ENCODE measurements at places on chromosomes 7 and 10.
A peak's percentile ranks its signal among the peaks of the same experiment; 100 is the strongest.

DNA sequence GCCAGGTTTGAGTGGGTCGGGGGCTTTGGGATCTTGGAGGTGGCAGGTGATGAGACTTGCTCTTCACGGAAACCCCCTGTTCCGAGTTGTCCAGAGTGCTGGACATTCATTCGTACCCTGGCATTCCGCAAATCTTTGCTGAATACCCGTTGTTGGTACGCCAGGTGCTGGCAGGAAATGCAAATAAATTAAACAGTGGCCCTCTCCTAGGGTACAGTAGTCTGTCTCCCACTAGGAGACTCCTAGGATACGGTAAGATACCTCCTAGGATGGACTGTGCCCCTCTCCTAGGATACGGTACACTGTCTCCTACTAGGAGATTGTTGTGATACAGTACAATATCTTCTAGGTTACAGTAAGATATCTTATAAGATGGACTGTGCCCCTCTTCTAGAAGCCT is 544 bp downstream of the SEC23IP start:
- DNase-seq, result no peak

GRCh38 chr7:158406801-158407200 is 180.8 kb downstream of the PTPRN2 start:
- DNase-seq, result no peak

DNA sequence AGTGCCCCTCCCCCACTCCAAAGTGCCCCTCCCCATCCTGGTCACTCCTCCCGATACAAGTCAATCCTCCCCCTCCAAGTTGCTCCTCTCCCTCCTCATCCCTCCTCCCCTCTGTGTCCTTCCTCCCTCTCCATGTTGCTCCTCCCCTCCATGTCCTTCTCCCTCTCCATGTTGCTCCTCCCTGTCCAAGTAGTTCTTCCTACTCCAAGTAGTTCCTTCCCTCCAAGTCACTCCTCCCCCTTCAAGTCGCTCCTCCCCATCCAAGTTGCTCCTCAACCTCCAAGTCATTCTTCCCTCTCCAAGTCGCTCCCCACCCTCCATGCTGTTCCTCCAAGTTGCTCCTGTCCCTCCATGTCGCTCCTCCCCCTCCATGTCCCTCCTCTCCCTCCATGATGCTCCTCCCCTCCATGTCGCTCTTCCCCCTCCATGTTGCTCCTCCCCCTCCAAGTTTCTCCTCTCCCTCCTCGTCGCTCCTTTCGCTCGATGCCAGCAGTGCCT is 8.6 kb upstream of the WBP1L start:
- DNase-seq, result no peak

DNA sequence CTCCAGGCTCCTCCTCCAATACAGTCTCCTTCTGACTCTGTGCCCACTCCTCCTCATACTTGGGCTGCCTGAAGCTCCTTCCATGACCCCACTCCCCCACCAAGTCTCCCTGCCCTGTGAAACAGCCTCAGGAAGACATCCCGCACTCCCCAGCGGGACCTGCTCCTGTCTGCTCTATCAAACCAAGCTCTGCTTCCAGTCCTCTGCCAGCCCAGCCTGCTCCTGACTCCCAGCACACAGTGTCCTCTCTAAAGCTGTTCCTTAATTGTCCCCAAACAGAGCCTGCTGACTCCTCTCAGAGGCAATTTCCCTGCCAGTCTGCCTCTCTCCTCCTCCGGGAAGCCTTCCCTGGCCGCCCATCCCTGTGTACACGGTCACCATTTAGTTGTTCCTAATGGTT is 9.9 kb downstream of the POLL start:
- no peak for DNase-seq

DNA sequence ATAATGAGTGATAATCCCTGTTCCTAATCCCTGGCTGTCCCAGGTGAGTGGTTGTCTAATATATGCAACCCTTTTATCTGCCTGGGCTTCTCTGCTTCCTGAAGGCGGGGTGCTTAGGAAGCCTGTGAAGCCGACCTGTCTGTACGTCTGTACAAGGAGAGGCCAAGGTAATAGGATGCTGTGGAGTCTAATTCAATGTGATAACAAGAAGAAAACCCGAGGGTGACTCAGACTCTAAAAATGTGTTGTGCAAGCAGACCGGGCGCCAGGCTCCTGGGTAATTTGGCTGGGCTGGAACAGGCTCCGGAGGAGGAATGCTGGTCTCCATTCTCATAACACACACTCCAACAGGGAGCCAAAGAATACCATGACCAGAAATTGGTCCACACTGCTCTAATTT is 43.6 kb downstream of the THNSL1 start:
- peak; percentile 64 for DNase-seq

DNA sequence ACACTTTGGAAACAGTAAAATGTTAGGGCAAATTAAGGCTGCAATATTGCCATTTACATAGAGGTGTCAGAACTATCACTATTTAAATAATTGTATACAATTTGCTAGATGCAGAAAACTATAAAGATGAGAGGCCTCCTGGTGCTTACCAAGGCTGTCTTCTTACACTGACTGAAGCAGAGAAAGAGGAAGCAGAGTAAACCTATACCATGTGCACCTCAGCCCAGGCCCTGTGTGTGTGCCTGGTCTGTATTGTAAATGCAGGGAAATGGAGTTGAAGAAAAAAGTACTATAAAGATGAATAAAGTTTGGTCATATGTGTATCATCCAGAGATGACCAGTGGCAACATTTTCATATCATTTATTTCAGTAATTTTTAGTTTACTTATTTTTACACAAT is 29.2 kb downstream of the ELMO1 start:
- DNase-seq, result no peak

DNA sequence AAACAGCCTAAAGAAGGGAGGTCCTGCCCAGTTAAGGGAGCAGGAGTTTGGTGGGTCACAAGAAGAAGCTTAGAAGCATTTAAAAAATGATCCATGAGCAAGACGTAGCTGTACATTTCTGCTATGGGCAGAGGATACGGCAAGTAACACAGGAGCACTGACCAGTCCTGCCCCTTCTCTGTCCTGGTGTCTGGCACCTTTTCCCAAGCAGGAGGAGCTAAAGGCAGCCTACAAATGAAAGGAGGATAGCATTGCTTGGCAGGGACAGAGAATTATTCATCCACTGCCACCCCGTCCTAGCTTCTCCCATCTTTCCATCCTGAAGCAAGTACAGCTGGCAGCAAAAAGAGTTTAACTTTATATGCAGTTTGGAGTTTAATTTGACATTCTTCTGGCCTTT is 1077.6 kb downstream of the TYW1 start:
- DNase-seq, result no peak

DNA sequence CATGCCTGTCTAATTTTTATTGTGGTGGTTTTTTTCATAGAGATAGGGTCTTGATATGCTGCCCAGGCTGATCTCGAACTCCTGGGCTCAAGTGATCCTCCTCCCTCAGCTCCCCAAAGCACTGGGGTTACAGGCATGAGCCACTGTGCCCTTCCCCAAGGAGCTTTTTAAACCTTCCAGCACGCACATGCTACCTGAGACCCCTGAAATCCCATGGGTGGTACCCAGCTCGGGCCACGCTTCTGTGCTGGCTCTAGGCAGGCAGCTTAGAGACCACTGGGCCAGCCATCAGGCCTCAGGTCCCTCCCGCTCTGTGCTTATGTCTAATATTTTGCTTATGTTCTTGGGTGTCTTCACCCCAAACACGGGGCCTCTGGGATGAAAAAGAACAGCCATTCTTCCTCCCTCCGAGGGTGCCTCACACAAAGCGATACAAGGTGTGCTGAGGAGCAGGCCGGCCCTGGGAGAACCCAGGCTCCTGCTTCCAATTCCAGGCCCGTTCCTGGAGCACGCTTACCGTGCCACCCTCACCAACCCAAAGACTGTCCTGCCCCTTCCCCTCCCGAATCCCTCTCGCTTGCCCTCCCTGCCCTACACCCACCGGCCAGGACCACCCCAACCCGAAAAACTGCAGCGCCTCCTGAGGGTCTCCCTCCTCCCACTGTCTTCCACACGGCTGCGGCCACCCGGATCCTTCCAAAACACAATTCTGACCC is 10.9 kb downstream of the SPOCK2 start:
- DNase-seq, result no peak

GRCh38 chr10:124992462-124993344 is 50.8 kb downstream of the ZRANB1 start:
- DNase-seq, result no peak

DNA sequence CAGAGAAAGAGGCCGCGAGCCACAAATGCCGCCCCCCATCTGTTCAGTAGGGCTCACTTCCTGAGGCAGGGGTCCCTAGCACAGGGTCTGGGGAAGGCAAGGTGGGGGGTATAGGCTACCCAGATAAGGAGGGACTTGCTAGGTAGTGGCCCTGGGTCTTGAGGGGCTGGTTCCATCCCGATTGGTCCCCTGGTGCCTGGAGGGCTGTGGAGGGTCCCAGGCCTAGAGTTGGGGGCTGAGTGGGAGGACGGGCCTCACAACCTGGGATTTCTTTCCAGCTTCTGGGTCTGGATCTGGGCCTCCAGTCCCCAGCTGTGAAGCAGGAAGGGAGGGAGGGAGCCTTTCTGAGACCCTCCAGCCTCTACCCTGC is 75.1 kb upstream of the EN2 start:
- no peak for DNase-seq

DNA sequence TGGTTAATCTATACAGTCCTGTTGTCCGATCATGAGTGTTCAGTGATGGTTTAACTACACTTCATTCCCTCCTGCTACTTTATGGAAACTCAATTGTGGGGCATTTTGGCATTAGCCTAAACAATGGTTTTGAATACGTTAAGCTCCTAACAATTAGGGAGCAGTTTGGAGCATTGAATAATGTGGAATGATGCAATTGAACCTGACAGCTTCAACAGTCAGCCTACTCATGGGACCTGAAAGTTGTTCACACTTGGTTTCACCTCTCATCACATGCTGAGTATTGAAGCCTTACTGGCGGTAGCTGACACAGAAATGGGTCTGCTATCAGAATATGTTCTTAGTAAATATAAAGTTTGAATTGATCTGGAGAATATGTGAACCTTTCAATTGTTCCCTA is 186.1 kb downstream of the MLLT10 start:
- no peak for DNase-seq

- peak; percentile 45 for DNase-seq
These were observed 163.3 kb downstream of the IPMK start for GRCh38 chr10:58104351-58104751.

GRCh38 chr10:69069090-69070042 is 18.5 kb upstream of the SRGN start:
- no peak for DNase-seq

GRCh38 chr7:127245002-127245401 is 7.7 kb downstream of the GRM8 start:
- DNase-seq, result no peak

GRCh38 chr10:91925022-91925320 is 1.4 kb downstream of the BTAF1 start:
- no peak for DNase-seq

- DNase-seq, result no peak
These were observed 292.6 kb downstream of the PARD3 start for GRCh38 chr10:34522546-34522945.

DNA sequence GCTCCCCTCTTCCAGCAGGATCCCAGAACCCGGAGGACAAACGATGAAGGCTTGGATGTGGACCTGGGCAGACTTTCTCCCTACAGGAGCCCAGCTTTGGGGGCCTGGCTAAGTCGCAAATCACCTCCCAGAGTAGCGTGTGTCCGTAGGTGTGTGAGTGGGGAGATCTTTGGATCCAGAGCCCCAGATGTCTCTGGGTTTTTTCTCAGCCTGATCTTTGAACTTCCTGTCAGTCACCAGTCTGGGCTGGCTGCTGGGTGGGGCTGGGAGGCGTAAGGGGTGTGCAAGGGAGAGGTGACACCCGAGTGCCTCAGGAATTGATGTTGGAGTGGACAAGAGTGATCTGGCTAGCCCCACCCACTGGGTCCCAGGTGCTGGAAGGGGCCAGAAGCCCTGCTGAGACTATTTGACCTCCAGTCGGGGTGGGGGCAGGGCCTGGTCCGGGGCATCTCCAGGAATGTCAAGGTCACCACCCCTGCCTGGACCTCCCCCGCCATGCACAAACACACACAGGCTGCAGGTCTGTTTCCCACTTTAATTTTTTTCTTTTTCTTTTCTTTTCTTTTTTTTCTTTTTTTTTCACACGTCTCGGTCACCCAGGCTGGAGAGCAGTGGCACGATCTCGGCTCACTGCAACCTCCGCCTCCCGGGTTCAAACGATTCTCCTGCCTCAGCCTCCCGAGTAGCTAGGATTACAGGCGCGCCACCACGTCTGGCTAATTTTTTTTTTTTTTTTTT is at the start of gene MOGAT3:
TSS of gene MOGAT3 (minus strand) at position 175 of the 738 bp plus-strand sequence. CDS start 182 bp downstream, outside the sequence.
- DNase-seq, result no peak

- DNase-seq, result no peak
These were observed 125.3 kb downstream of the HTR7 start for GRCh38 chr10:90732581-90732980.

DNA sequence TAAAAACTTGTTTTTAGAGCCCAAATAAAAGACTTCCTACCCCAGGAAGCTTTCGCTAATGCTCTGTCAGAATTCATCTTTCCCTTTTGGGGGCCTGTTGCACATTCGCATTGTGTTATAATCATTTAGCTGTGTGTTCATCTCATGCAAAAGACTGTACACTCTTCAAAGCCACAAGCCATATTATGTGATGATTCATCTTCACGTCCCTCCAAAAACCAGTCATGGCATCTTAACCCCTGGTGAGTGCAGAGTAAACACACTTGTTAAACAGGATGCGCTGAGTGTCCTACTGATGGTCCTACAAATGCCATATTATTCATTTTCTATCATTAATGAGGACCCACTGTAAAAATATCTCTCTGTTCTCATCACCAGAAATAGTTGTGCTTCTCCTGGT is 235.4 kb downstream of the KIAA1217 start:
- peak; percentile 80 for DNase-seq

DNA sequence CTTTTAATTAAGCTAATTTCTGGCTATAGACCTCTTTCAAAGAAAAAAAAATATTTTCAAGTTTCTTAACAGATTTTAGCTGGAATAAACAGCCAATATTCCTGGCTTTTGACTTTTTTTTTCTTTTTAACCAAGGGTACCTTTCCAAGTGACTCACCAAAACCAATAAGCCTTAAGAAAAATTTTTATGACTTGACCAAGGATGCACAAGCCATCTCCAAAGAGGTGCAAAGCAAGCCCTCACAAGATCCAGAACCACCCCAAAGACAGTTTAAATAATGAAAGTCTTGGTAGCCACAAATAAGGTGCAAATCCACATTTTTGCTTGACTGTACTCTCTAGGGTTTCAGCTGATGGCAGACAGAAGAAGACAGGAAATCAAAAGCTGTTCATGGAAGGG is 76.5 kb downstream of the MAPK8 start:
- no peak for DNase-seq

DNA sequence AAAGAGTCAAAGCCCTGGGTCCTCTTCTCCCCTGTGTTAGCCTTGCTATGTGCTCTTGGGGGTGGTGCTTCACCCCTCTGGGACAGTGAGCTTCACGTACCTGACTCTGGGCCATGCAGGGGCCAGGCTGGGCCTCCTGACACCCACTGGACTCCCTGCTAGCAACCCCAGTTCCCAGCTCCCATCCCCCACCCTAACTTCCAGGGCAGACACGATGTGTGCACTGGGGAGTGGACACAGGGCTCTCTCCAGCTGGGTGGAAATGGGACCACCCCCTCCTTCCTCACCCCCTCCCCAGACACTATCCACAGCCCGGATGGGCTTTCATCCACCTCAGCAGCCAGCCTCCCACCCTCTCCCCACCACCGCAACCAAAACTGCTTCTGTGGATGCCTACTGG is 113.0 kb upstream of the ZNF479 start:
- no peak for DNase-seq
